ENCODE measurements at places on chromosomes 11 and 22.

- peak; percentile 52 for DNase-seq
Measured at GRCh38 chr11:45580399-45580798, 85.0 kb downstream of the CHST1 start.

- no peak for DNase-seq
Measured at GRCh38 chr11:19996571-19996970, 163.7 kb downstream of the DBX1 start.

GRCh38 chr11:128273736-128274135 lies 313.6 kb downstream of the ETS1 start:
- no peak for DNase-seq

DNA sequence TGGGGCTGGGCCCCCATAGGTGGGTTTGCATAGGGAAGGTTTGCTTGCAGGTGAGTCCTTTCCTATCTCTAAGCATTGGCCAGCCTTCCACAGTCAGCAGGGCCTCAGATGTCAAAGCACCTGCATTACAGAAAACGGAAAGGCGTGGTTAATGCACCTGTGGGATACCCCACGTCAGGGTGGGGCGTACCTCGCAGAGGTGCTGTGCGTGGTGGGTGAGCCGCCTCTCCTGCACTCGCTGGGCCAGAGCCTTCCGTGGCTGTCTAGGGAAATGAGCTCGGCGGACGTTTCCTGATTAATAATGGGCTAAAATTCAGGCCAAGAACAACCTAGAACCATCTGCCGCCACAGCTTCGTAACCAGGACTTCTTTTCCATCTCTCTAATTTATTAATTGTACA lies 32.3 kb downstream of the ST14 start:
- DNase-seq = no peak

GRCh38 chr22:23925020-23925606 lies 30.9 kb downstream of the MIF start:
- no peak for DNase-seq

DNA sequence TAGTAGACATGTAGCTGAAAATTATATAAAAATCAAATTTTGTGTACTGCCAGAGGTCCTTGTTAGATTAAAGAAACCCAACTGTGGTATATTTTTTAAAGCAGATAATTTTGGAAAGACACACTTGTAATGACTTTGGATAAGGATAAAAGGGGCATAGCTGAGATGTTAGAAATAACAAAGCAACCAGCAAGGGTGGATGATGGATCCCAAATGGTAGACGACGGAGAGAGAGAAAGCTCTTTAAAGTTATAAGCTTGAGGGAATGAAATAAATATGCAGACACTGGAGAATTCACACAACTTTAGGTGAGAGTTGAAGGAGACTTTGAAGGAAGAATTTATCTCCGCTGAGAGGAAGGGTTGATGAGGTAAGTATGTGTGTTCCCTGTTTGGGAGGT lies 10.6 kb downstream of the NCAM1 start:
- no peak for DNase-seq

- DNase-seq = no peak
Measured at GRCh38 chr22:39242595-39243438, 2.0 kb downstream of the PDGFB start.

DNA sequence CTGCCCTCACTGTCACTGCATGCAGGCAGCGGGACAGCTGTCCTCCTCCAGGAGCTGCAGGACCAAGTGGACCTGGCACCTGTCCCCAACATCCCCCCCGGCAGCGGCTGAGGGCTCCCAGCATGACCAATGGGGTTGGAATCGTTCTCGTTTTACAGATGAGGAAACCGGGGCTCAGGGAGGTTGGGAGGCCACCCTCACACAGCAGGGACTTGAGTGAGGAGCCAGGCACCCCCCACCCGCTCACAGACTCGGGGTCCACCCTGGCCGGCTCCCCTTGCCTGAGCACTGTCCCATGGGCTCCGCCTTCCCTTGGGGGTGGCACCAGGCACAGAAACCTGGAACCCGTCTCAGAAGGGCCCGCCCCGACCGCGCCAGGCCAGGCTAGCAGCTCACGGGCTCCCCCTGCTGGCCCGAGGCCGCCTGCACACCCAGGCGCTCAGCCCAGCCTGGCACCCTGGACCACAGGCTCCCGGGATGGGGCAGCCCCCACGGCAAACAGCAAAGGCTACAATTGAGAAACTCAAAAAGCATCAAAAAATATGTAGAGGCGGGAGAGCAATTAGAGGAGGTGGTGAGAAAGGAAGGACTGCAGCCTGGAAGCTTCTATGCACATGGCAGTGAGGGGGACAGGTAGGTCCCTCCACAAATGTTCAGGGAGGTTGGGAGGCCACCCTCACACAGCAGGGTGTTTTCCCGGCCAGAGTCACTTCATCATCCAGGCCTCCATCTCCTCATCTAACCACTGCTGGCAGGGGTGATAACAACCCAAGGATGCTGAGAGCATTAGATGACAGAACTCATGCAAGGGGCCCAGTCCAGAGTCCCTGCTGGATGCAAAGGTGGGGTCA lies 12.8 kb downstream of the MACROD1 start:
- DNase-seq = peak; percentile 95

- DNase-seq = peak; percentile 86
Measured at GRCh38 chr22:44625981-44626687, 75.9 kb upstream of the PRR5 start.

- no peak for DNase-seq
Measured at GRCh38 chr11:89119426-89119825, 53.6 kb upstream of the GRM5 start.

GRCh38 chr22:44316393-44317122 lies 3.8 kb upstream of the SHISAL1 start:
- no peak for DNase-seq

GRCh38 chr11:61607920-61608599 lies 27.2 kb upstream of the SYT7 start:
- no peak for DNase-seq

DNA sequence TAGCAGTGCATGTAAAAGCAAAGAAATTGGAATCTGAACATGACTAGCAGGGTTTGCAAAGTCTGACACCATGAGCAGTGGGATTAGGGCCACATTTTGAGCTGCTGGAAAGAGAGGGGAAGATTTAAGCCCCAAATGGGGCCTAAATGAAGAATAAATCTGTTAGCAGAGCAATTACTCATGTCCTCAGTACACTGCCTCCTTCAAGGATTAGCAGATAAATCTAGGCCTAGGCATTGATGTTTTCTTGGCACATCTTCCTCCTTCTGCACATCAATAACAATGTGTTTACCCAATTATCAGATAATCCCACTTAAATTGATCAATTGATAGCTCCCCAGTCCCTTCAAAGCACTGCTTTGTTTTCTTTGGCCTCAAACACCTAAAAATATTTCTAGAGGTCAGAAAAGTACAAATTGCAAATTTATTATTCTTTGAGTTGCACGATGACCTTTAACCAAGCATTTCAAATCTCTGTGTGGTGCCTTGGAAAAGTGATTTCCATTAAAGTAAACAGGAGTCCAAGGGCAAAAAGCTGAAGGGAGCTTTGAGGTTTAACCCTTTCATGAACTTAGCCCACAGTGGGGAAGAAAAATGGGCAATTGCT lies 514.7 kb upstream of the CHORDC1 start:
- no peak for DNase-seq

DNA sequence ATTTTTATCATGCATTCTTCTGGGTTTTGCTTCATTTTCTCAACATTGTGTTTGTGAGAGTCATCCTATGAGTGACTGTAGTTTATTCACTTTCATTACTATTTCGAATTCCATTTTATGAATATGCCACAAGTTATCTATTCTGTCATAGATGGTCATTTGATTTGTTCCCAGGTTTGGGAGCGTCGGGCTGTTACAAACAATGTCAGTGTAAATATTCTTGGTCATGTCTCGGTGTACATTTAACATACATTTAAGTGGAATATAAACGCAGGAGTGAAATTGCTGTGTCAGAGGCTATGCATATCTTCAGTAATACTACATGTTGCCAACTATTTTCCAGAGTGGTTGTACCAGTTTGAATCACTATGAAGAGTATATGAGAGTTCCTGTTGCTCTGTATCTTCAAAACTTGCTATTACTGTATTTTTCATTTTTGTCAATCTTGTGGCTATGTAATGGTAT lies 2.4 kb downstream of the TRIM44 start:
- no peak for DNase-seq

DNA sequence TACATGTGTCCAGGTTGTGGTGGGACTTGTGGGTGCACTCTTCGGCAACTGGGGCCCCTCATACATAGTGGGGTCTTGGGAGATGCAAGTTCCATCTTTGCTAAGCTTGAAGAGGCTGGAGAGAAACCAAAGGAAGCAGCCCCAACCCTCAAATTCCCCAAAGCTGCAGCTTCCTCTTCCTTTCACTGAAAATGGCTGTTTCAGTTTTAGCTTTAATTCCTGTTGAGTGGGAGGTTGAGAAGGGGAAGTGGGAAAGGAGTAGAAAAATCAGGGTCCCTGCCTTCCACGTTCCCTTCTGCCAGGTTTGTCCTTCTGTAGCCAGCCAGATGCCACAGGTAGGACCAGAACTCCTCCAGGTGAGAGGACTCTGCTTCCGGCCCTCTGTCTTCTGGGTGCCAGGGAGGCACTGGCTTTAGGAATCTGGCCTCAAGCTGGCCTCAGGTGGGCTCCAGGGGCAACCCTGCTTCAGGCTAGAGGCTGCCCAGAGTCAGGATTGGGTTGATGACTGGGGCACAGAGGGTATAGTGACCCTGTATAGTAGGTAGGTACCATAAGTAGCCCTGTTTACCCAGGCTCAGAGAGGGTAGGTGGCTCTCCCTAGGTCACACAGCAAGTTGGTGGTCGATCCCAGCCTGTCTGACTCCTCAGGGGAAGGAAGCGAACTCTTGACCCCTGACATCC lies 16.2 kb downstream of the P2RY6 start:
- no peak for DNase-seq

GRCh38 chr11:19920982-19921381 lies 208.3 kb downstream of the NAV2 start:
- no peak for DNase-seq

- no peak for DNase-seq
Measured at GRCh38 chr22:23264610-23265367, 84.5 kb downstream of the BCR start.

GRCh38 chr11:67355794-67356386 lies 2.5 kb upstream of the POLD4 start:
- DNase-seq = no peak

- no peak for DNase-seq
Measured at GRCh38 chr11:108708173-108708572, 43.3 kb downstream of the DDX10 start.

DNA sequence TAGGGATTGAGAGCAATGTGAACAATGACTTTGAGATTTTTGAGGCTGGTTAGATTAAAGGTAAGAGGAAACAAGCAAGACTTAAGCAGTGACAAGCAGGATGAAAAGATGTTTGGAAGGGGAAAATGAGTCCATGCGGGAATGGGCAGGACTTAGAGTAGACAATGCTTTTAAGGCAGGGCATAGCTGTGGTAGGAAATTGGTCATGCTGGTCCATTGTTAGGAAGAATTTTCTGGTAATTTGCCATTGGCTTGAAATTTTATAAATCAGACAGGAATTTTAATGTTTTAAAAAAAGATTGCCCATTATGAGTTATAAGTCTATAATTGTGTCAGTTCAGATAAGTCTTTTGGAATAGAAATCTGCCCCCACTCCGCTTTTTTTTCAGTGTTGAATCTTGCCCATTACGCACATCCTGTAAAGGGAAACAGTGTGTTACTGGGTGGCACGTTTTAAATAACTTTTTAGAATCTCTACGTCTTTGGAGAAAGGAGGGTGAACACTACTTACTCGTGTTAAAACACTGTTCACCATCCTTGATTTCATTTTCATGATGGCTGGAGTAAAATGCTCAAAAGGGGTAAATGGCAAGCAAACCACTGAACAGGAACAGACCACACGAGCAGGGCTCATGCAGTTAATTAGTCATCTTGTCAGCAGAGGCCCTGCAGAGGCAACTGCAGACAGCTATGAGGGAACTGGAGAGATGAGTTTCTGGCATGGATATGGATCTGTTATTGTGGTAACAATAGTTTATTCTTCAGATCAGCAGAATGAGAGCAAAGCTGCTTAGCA lies 25.0 kb downstream of the SWAP70 start:
- DNase-seq = peak; percentile 43

DNA sequence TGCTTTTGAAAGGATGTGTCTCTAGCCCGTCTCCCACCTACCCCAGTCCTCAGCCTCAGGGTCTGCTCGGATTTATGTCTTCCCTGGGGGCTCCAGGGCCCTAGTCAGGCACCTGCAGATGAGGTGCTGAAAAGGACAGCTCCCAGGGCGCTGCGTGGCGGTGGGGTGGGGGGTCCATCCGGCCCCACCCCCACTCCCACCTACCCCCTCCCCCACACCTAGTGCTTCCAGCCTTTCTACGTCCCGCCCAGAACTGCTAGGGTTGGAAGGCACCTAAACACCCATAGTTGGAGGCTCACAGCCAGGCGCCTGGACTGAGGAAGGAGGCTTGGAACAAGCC lies 1.4 kb upstream of the ROBO3 start:
- DNase-seq = no peak

GRCh38 chr11:118896921-118897591 lies 13.4 kb downstream of the CXCR5 start:
- no peak for DNase-seq

GRCh38 chr22:48782326-48782725 lies 1045.3 kb downstream of the BRD1 start:
- no peak for DNase-seq

DNA sequence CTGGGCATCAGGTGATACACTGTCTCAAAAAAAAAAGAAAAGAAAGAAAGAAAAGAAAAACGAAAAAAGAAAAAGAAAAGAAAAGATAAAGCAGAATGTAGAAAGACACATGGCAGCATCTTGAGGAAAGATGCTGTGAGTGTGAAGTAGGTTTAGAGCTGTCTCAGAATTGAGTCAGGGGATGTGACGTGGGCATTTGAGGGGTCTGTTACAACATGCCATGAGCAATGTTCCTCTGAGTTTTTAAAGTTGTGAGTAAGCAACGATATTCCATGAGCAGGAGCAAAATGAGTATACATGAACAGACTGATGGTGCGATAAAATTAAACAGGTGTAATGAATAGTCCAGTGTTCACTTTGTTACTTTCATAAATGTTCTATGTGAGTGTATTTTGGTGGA lies 11.3 kb upstream of the QSER1 start:
- no peak for DNase-seq

GRCh38 chr11:35210876-35211546 lies 72.0 kb downstream of the CD44 start:
- no peak for DNase-seq

GRCh38 chr11:420911-421321 lies 6.1 kb upstream of the SIGIRR start:
- no peak for DNase-seq

- DNase-seq = peak; percentile 74
Measured at GRCh38 chr11:9575260-9576240, 2.1 kb downstream of the WEE1 start.

DNA sequence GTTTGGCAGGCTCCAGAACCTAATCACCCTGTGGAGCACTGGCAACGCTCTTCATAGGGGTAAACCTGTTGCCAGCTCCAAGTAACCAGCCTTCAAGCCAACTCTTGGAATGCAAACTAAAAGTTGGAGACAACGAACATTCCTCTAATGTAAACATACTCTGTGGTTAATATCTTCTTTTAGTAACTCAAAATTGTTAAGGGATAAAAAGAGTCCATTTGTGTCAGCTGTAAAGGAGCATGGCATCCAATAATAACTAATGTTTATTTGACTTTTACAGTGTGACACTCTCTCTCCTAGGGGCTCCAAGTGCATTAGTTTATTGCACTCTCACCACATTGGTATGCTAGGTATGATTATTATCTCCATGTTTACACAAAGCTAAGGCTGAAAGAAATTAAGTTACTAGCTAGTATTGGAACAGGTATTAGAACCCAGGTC lies 31.0 kb upstream of the AMOTL1 start:
- DNase-seq = peak; percentile 43
